ENCODE measurements at places on chromosomes 5 and 9. TPM values are rescaled to one million over a fixed set of nuclear protein-coding genes. Genes with fewer than 3 reads are reported as not detected.

Gene TENT4A
- 24.9 TPM for total RNA-seq

Gene CCDC152
- total RNA-seq, result not detected

Gene SPINK7
- not detected for total RNA-seq

Gene CYFIP2
- total RNA-seq, result 21.5 TPM

Gene CDO1
- total RNA-seq, result not detected

Gene SUSD3
- total RNA-seq, result 1.2 TPM

Gene PCDHGA2
- total RNA-seq, result 0.78 TPM

Gene SLC45A2
- total RNA-seq, result not detected

Gene AQP7
- 0.95 TPM for total RNA-seq

Gene SLC6A7
- total RNA-seq, result not detected

Gene TLR4
- total RNA-seq, result 0.13 TPM

Gene SEC61B
- total RNA-seq, result 333 TPM

Gene OR1Q1
- total RNA-seq, result not detected

Gene LVRN
- not detected for total RNA-seq

Gene PCDHGA6
- total RNA-seq, result 0.29 TPM

Gene ITGA1
- 0.83 TPM for total RNA-seq

Gene RGS7BP
- not detected for total RNA-seq

Gene ASTN2
- total RNA-seq, result 6.5 TPM

Gene HRH2
- total RNA-seq, result 0.46 TPM

Gene TLE1
- 80.2 TPM for total RNA-seq

Gene EIF4E1B
- total RNA-seq, result not detected

Gene SHOC1
- total RNA-seq, result not detected

Gene C5orf52
- total RNA-seq, result not detected

Gene KIF3A
- total RNA-seq, result 8.7 TPM

Gene ECM2
- not detected for total RNA-seq

Gene TLX3
- not detected for total RNA-seq

Gene APBB3
- total RNA-seq, result 8.6 TPM

Gene SLC23A1
- 0.91 TPM for total RNA-seq

Gene HMHB1
- total RNA-seq, result not detected

Gene XPA
- 13.4 TPM for total RNA-seq

Gene BARHL1
- total RNA-seq, result not detected

Gene FGF1
- 0.29 TPM for total RNA-seq

Gene FOXD4L3
- total RNA-seq, result not detected

Gene LHX3
- total RNA-seq, result 0.14 TPM

Gene F2R
- total RNA-seq, result 56.4 TPM

Gene NSG2
- total RNA-seq, result not detected

Gene SEMA6A
- total RNA-seq, result not detected

Gene SIGMAR1
- 186 TPM for total RNA-seq

Gene NME5
- total RNA-seq, result not detected

Gene NRG2
- total RNA-seq, result 1.3 TPM

Gene DMRTA1
- total RNA-seq, result 0.63 TPM

Gene OR5C1
- total RNA-seq, result not detected

Gene SREK1
- total RNA-seq, result 33.7 TPM

Gene ACOT12
- total RNA-seq, result not detected

Gene NMUR2
- total RNA-seq, result not detected
